ENCODE measurements at places on chromosomes 5 and 9. TPM values are rescaled to one million over a fixed set of nuclear protein-coding genes. Genes with fewer than 3 reads are reported as not detected.

DNA sequence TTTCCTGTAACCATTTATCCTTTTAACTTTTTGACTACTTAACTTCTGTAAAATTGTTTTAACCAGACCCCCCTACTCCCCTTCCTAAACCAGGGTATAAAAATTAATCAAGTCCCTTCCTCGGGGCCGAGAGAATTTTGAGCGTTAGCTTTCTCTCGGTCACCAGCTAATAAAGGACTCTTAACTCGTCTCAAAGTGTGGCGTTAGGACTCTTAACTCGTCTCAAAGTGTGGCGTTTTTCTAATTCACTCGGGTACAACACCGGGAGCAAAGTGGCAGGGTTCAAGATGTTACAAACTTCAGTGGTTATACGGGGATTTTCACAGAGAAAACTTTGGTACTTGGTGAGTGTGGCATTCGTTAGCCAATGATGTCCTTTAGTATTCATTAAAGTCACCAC is 39.7 kb upstream of the PPP1R26 start:
- DNase-seq: no peak

DNA sequence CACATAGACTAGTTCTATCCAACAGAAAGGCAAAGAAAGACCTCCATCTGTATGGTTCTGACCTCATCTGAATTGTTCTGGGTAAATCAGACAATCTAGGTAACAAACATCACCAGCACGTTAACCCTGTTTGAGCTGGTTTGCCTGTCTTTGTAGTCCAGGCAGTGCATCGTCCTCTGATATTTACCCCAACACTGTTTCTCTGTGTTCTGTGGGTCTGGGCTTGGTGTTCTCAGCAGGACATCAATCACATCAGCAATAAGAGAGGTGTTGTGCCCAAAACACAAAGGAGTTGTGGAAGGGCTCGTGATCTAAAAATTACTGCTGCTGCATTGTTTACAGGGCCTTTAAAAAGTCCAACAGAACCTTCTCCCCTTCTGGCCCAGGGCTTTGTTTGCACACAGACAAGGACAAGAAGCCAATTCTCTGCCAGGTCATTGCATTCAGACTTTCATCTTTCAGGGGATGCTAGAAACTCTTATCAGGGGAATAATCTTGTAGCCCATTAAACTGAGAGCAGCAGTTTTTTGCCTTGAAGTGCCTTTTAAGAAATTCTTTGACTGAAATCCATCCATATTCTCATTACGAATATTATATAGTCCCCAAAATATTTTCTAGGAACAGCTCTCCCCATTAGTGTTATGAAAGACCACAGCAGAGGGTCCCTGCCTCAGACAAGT is 30.5 kb upstream of the MAP1B start:
- DNase-seq: no peak

DNA sequence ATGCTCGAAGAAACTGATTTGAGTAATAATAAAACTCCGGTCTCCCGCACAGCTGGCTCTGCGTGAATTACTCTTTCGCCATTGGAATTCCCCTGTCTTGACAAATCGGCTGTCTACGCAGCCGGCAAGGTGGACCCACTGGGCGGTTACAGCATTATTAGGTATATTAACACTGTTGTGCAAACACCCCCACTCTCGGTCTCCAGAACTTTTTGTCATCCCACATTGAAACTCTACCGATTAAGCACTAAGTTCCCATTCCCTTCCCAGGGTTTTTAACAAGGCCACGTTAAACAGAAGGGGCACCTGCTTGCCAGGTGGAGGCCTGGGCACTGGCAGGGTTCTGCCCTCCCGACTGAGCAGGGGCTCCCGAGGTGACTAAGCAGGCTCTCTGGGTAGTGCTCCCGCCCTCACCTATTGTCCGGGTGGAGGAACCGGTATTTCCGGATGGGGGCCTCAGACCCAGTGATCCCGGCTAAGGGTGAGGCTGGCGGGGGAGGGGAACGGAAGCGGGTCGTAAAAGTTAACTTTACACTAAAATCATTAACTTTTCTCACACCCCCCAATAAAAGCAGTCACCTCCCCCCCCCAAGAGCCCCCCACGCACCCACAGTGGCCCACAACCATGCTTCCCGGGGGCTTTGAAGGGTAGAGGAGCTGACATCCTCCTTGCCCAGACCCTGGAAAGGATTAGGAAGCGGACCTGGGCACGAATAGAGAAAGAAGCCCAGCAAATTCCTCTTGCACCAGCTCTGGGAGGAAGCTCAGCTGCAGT is 53.5 kb upstream of the TJP2 start:
- DNase-seq: peak; percentile 41

DNA sequence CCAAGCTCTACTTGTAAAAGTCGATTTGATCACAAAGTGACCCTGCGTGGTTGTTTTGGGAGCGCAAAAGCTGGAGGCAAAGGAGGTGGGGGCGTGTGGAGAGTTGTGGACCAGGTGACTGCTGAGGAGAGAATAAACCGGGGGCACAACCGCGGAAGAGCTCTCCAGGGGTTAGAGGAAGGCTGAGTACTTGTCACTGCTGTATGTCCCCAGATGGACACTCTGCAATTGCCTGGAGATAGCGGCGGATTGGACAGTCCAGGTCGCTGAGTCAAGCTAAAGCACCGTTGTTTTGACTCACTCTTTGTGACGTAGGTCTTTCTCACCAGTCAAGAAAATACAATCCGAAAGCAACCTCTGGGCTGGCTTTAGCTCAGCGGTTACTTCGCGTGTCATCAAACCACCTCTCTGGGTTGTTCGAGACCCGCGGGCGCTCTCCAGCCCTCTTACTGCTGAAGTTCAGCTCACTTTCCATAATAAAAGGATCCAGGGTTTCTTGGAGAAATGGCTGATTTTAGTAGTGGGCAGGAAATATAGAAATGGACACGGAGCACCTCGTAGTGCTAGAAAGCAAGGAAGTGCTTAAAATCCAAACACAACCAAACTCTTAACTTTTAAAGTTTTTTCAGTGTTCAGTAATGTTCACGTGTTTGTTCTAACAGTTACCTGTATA is 25.7 kb downstream of the ZMAT2 start:
- DNase-seq: peak; percentile 90

GRCh38 chr9:35859990-35860339 is 10.2 kb downstream of the OR13J1 start:
- no peak for DNase-seq

The SOHLH1 gene
- total RNA-seq: not detected

- DNase-seq: no peak
These were observed 424.8 kb downstream of the TMEM38B start for GRCh38 chr9:106119176-106119575.
